ENCODE measurements at places on chromosomes 16 and 17. TPM values are rescaled to one million over a fixed set of nuclear protein-coding genes. Genes with fewer than 3 reads are reported as not detected.

GRCh38 chr17:42404326-42405055 lies 16.2 kb upstream of the STAT3 start:
- no peak for DNase-seq

DNA sequence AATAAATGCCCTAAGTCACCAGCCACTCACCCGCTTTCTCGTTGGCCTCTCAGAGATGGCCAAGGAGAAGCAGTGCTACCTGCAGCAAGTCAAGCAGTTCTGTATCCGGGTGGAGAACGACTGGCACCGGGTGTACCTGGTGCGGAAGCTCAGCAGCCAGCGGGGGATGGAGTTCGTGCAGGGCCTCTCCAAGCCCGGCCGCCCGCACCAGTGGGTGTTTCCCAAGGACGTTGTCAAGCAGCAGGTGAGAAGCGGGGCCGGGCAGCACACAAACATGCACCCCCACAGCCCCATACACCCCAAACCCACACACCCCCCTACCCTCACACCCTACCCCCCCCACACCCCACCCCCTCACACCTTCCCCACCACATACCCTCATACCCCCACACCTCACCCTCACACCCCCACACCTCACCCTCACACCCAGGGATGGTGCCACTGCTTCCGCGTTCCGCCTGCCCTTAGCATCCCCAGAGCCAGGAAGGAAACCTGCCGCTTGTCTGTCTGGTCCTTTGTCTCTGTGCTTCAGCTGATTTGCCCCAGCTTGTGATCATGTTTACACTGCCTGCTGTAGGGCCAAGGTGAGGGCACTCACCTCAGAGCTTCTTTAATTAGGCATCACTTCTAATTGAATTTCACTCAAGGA lies 41.9 kb upstream of the ENDOV start:
- DNase-seq, result no peak

DNA sequence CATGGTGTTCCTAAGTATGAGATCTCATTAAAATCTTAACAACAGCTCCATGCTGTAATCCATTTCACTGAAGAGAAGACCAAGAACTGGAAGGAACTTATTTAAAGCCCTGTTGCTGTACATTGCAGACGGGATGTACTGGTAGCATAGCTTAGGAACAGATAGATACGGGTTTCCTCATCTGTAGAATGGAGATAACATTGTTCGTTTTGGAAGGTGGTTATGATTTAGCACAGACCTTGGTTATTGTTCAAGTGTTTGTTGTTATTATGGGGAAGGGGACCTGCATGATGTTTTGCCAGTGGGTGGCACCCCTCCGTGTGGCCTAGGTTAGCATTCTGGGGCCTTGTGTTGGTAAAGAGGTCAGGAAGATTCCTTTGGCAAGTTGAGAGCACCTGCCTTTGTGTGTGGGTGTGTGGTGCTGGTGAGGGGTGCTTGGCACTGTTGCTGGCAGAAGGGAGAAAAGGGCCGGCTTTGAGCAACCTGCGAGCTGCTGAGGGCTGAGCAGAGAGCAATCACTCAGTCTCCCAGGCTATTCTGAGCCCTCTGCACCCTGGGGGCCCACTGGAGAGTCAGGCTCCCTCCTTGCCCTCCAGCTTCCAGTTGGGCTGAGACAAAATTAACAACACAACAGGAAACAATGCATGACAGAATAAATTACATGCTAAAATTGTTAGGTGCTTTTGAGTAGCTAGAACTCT lies 2.3 kb downstream of the TAOK2 start:
- no peak for DNase-seq

GRCh38 chr16:31532896-31533295 lies 5.2 kb downstream of the AHSP start:
- no peak for DNase-seq

Gene PRAC2
- total RNA-seq, result not detected

Data from Panc1 (cell line).